ENCODE measurements at places on chromosomes 3 and 15. TPM values are rescaled to one million over a fixed set of nuclear protein-coding genes. Genes with fewer than 3 reads are reported as not detected.

DNA sequence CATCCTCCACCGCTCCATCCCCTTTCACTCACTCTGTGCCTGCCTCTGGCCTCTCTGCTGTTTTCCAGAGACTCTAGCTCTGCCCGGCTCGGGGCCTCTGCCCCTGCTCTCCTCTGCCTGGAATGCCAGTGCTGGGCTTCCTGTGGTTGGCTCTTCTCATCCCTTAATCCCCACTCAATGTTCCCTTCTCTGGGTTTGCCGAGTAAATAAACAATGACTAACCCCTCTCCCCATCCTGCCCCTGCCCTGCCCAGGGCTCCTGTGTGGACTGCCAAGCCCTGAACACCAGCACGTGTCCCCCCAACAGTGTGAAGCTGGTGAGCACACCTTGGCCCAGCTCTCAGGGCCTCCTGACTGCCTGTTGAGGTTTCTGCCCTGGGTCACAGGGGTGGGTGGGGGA lies 12.2 kb downstream of the STAB1 start:
- no peak for DNase-seq

SAMMSON gene
- not detected for total RNA-seq

- no peak for DNase-seq
These were observed at the start of gene CAMKV for GRCh38 chr3:49869525-49870126. Gene CAMKV (minus strand): TSS chr3:49869906. CDS start chr3:49862388, 7,518 bp downstream.

GABRB3 gene
- total RNA-seq, result not detected

DNA sequence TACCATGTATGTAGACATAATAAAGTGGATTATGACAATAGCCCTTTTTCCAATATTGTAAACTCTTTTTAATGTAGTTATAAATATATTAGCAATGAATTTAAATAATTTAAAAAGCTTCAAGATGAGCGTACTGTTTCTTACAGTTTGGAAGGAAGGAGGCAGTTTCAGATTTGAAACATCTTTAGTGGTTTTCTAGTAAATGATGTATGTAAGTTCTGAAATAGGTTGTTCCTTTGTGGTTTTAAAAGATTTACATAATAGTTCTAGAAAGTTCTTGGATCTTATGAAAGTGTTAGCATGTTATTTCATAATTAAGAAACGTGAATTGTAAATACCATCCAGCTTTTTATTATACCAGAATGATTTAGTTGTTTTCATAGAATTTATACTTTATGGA lies 16.0 kb downstream of the DNAJC19 start:
- DNase-seq, result no peak

- no peak for DNase-seq
These were observed 38.9 kb downstream of the TOPAZ1 start for GRCh38 chr3:44280631-44281030.

IGDCC3 gene
- total RNA-seq, result not detected

DNA sequence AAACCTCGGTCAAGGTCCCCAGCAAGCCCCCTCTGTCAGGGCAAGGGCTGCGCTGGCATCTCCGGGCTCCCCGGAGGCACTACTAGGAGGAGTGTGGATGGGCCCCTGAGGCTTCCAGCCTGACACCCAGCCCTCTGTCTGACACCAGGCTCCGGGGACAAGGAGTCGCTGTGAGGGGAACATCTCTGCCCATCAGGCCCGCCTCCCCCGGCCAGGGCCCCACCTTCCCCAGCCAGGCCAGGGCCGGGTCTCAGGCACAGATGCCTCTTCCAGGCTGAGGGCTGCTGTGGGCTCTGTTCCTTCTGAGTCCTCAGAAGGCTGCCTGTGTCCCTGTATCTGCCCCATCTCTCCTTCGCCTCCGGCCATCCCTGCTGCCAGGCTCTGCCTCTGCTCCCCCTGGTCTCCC lies 15.8 kb downstream of the CSPG4 start:
- no peak for DNase-seq

DNA sequence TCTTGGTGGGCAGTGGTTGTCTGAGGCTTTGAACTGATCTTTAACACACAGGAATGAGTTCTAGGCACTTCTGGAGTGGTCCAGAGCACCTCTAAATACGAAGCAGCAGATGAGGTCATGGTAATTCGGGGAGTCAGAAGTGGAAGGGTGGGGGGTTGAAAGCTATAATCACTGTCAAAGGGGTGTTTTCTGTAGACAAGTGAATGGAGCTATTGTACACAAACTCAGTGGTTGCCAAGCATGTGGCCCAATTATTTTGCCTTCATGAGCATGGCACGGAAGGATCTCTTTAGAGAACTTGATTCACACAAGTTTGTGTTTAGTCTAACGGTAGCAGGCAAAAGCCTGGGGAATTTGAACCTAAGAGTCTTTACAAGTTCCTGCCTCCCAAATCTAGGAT lies 6.3 kb downstream of the FRMD5 start:
- DNase-seq, result no peak

CEP97 gene
- total RNA-seq, result 14.0 TPM

CTXND1 gene
- total RNA-seq, result not detected

DNA sequence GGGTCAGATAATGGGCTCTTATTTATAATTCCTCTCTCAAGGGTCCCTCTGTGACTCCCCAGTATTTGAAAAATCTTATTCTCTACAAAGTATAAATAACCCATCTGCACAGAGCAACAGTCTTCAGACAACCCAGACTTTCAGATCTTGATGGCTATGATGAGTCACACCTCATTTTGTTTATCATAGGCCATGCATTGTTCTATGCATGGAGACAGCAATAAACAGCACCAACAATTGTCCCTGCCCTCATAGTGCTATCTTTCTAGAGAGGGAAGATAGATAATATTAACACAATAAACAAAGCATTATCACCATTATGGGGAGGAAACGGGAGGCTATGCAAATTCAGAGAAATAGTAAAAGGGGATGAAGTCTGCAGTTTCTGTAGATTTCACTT lies 13.4 kb downstream of the FHIT start:
- no peak for DNase-seq

GRCh38 chr3:57252404-57252803 lies 24.9 kb downstream of the APPL1 start:
- no peak for DNase-seq

DNA sequence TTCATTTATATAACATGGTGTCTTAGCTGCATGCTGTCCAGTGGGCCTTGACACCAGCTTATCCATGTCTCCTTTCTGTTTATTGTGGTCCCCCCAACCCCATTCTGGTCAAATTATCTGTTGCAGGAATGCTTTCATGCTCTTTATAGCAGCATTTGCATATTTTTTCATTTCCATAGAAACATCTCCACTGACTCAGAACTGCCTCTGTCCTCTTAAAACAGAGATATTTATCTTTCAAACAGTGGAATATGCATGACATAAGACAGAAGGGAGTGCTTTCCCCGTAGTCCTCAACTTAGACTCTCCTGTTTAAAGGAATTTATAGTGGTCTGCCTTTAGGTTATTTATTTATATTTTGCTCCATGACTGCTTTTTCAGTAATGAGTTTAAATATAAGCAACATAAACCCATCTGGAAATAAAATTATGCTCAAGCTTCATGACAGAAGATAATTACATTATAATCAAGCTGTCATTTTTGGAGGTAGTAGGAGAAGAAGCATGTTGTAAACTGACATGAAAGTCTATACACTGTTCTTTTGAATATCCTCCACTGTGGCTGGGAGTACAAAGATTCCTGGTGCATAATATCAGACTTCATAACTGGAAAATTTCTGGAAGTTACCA lies 179.5 kb upstream of the CD96 start:
- no peak for DNase-seq

- no peak for DNase-seq
These were observed 164.3 kb downstream of the MCTP2 start for GRCh38 chr15:94395640-94396039.

DNA sequence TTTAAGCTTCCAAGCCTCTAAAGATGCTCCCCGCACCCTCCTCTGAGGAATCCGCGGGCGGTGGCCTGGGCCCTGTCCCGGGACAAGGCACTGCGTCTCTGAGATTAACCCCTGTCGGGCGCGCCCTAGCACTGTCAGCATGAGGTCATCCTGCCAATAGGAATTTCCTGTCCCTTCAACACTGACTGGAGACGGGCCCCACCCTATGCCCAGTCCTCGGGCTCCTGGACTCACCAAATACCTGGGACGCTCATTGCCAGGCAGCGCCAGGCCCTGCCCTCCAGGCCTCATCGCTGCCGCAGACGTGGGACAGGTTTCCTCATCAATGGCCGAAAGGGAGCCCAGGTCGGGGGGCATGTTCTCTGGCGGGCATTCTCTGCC lies 67.6 kb upstream of the SH3GL3 start:
- DNase-seq, result no peak

LXN gene
- 119 TPM for total RNA-seq

SLC27A2 gene
- not detected for total RNA-seq

- no peak for DNase-seq
These were observed 21.8 kb upstream of the BCHE start for GRCh38 chr3:165859061-165859460.

DNA sequence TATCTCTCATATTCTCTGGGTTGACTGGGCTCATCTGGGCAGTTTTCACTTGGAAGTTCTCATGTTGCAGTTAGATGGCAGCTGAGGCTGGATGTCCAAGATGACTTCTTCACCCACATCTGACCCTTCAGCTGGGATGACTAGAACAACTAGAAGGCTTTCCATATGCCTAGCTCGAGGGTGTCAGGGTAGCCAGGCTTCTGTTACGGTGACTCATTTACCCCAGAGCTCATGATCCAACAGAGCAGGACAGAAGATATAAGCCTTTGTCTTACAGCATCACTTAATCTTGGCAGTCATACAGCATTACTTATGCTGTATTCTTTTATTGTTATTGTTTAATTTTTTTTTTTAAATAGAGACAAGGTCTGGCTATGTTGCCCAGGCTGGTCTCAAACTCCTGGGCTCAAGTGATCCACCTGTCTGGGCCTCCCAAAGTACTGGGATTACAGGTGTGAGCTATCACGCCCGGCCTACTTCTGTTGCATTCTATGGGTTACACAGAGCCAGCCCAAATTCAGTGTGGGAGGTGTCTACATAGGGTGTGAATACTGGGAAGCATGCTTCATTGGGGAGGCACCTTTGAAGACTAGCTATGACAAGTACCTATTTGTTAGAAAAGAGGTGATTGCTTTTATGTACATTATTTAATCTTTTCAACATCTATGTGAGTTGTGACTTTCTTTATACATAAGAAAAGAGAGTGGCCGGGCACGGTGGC lies 10.7 kb downstream of the HMCES start:
- DNase-seq, result no peak

PDZRN3 gene
- total RNA-seq, result not detected

DNA sequence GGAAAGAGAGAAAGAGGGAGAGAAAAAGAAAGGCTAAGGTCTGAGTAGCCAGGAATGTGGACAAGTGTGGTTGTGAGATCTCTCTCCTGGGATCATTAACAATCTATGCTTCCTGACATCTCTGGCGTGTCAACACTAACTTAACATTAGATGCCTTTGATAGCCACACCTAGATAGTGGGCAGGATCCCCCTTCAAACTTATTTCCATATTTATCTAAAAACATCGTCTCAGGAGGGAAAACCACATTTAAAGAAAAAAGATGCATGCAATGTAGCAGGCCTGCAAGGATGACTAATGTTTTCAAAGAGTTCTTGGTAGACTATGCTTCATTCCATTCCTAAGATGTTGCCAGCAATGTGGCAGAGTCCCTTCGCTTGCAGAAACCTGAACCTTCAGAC lies 80.9 kb downstream of the MLH1 start:
- DNase-seq, result no peak

SAXO2 gene
- total RNA-seq, result 0.67 TPM

- DNase-seq, result no peak
These were observed 153.0 kb downstream of the SMAD6 start for GRCh38 chr15:66855041-66855440.

GRCh38 chr3:114646526-114646925 lies 352.7 kb downstream of the TIGIT start:
- DNase-seq, result no peak

CD200 gene
- 8.2 TPM for total RNA-seq

DNA sequence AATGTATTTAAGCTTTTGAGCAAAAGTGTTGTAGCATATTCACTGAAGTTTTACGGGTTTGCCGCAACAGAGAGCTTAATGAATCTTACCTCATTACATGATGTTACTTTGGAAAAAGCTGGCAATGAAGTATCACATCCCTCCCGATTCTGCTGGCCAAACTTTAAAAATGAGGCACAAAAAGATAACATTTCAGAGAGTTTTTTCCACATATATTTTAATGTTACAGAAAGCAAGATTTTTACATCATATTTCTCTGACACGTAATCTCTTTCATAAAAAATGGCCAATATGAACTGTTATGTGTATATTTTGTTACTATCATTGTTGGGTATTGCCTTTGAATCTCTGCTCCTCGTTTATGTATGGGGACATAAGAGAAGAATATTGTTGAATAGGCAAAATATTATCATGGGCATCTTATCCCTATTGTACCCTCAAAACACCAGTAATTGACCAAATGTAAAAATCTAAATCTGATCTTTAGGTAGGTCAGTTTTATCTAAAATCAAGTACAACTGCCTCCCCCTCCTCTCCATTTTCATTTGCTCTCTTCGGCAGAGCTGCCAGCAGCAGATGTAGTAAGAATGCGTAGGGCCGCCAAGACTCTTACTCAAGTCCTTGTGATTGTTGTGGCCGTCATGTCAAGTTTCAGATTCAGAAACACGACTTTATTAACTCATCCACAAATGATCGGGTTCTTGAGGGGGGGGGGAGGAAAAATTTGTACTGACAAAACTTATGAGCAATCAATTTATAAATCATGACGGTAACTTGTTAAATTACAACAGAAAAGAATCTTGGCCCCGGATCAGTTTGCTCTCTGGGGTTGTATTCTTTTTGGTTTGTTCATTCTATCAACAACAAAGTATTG lies 106.7 kb upstream of the THRB start:
- no peak for DNase-seq

GRCh38 chr3:106030627-106030963 lies 161.8 kb upstream of the CBLB start:
- DNase-seq, result no peak

FOXL2NB gene
- not detected for total RNA-seq

CCDC191 gene
- total RNA-seq, result 4.9 TPM

- peak; percentile 4 for DNase-seq
These were observed 318.6 kb upstream of the LRRFIP2 start for GRCh38 chr3:37492977-37493471.

GRCh38 chr3:195003893-195004289 lies 267.1 kb downstream of the XXYLT1 start:
- DNase-seq, result no peak

GRCh38 chr3:58638591-58638990 lies 28.0 kb downstream of the FAM3D start:
- DNase-seq, result no peak

- DNase-seq, result no peak
These were observed 18.3 kb downstream of the GREM1 start for GRCh38 chr15:32735989-32736700.

DNA sequence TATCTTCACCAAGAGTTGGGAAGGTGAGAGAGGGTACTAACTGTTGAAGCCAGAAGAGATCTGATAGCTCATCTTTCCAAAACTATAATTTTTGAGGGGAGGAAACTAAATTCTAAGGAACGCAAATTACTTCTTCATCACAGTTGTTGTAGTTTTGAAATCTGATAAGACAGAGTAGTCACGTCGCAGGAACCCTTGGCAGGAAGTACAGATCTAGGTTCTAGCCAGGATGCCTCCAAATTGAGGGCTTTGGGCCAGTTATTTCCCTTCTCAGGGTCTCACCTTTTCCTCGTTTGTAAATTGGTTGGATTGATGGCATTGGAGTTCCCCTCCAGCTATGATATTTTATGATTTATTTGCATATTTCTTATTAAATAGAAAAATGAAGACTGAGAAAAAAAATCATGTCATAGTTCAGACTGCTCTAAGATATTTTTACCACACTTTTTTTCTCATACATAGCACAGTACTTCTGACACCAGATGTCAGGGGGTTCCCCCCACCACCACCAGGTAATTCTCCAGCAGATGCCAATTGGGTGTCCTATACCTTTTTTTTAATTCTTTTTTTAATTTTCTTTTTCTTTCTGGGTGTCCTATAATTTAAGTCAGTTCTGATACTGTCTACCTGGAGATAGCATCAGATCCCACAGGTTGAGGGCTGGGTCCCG lies 32.3 kb upstream of the APH1B start:
- DNase-seq, result peak; percentile 65
